NCI-H2171 treated with DMSO at 0.1 percent for 48 hours (cell line): ENCODE measurements at places on chromosomes 2 and 18.

GRCh38 chr18:73663581-73663980, 484.1 kb downstream of the FBXO15 start:
- no peak for DNase-seq

DNA sequence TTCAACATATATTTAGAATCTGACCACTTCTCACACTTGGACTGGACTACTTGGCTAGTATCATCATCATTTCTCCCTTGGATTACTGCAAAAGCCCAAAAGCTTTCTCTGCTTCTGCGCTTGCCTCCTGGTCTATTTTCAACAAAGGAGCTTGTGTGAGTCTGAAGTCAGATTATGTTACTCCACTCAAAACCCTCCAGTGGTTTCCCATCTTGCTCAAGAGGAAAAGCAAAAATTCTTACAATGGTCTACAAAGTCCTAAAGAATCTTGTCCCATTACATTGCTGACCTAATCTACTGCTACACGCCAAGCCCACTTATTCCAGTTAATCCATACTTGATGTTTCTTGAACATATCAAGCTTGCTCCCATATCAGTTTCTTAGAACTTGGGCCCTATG, 9.6 kb downstream of the PREPL start:
- no peak for DNase-seq

- no peak for DNase-seq
Measured at GRCh38 chr2:4139731-4140130, 436.4 kb downstream of the DCDC2C start.

- DNase-seq = no peak
Measured at GRCh38 chr18:32542221-32542798, 71.6 kb upstream of the GAREM1 start.

- no peak for DNase-seq
Measured at GRCh38 chr2:23618265-23618664, 233.3 kb downstream of the KLHL29 start.

DNA sequence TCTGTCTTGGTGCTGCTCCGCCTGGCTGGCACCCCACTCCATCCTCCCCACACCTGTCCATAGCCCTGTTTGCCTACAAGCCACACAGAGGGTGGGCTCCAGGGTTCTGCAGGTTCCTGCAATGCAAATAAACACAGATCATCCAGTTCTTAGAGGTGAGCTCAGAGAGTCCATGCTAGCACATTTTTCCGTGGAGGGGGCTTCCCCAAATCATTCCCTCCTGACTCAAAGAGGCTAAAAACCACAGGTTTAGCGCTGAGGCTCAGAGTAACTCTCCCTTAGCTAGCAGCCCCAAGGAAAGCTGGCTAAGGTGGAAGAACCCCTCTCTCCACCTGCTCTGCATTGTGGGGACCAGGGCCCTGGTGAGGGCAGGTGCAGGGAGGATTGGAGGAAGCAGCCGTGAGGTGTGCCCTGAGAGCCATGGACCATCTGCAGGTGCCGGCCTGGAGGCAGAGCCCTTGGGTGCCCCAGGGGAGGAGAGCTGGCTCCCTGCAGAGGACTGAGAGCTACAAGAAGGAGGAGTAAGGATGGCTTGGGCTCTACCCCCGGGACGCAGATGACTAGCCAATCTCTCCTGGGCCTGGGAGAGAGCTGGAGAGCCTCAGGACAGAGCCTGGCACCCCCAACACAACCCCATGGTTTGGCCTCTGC, 23.8 kb upstream of the TEX44 start:
- DNase-seq = peak; percentile 3

GRCh38 chr2:97727296-97727695, 13.9 kb downstream of the ZAP70 start:
- no peak for DNase-seq

DNA sequence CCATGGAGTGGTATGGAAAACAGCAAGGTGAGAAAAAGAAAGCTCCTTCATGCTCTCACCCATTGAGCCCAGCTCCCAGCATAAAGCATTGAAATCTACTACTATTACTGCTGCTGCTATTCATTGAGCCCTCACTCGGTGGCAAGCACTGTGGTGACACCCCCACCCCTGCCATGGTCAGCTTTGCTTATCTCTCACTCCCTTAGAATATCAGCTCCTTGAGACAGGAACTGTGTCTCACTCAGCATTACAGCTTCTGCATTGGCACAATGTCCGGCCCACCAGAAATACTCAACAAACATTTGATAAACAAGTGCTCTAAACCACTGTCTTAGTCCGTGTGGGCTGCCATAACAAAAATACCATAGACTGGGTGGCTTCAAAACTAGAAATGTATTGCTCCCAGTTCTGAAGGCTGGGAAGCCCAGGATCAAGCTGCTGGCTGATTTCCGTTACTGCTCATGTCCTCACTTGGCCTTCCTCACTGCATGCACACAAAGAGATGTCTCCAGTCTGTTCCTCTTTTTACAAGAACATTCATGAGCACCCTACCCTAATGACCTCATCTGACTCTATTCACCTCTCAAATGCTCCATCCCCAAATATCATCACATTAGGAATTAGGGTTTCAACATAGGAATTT, 116.3 kb downstream of the ZBTB7C start:
- peak; percentile 9 for DNase-seq

- peak; percentile 56 for DNase-seq
Measured at GRCh38 chr2:30684516-30684915, 122.7 kb downstream of the CAPN13 start.

- no peak for DNase-seq
Measured at GRCh38 chr18:55856229-55856628, 268.2 kb upstream of the TCF4 start.

- DNase-seq = no peak
Measured at GRCh38 chr18:68925268-68925667, 127.4 kb downstream of the CCDC102B start.

GRCh38 chr2:111071600-111072171, 49.0 kb upstream of the BCL2L11 start:
- DNase-seq = peak; percentile 21

DNA sequence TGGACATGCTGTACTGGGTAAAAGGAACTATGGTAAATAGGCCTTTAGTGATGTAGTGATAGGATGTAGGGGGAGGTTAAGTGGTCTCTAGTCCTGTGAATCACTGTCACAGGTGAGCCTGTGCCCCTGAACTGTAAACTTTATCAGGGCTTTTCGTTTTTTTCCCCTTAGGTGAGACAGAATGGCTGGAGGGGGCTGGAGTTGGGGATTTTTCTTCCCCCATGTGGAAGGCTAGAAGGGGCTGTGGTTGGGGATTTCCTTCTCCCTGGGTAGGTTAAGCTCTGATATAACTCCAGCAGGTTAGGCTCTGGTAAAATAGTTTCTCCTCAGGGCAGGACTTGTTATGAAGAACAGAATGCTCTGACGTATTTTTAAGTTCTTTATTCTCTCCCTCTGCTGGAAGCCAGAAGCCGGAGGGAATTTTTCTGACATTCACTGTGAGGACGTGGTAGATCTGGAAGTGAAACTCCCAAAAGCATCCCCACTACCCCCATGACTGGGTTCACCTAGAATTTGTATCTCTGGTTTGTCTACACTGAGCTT, 28.5 kb downstream of the PIKFYVE start:
- DNase-seq = no peak

DNA sequence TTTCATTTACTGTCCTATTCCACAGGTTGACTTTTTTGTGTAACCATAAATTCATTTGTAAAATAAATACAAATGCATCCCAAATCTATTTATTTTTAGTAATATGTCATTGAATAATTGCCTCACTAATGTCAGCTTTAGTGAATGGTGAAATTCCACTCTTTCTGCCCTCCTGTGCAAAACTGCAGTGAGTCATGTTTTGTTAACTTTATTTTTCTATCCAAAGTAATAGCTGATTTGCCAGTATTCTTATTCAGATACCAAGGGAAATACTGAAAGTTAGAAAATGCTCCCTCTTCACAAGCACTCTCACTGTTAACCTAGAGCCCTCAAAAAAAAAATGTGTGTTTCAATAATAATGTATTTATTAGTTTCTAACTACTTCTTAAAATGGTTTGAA, 322.8 kb downstream of the RIT2 start:
- DNase-seq = no peak

GRCh38 chr2:49426996-49427395, 272.7 kb upstream of the FSHR start:
- no peak for DNase-seq

GRCh38 chr2:95061119-95061512, 35.6 kb downstream of the MAL start:
- no peak for DNase-seq

DNA sequence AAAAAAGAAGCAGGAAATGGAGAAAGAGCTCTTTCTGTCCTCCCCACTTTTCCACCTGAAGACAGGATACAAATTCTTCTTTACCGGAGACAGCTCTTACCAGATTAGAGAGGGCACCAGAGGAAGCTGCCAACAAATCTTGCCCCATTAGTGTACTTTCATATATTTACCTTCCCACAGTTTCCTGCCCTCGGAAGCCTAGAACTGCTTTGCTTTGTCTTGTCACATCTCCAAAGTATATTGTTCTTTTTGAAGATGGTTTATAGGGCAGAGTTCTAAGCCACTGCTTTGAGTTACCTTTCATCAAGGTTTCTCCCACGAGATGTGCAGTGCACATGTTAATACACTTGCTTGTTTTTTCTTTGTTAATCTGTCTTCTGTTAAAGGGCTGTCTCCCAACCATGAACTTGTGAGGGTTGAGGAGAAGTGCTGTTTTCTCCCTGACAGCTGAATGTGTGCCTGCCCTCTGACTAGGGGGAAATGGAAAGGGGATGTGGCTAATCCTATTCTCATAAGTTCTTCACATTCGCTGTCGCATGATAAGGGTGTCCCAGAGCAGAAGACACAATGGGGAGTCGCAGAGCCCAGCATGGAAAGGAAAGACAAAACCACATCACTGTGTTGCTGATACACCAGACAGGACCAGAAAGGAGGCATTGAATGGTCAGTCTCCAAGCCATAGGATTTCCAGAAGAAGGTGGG, 24.2 kb downstream of the CENPA start:
- no peak for DNase-seq

- DNase-seq = peak; percentile 78
Measured at GRCh38 chr2:216632952-216633615, at the start of gene IGFBP2. TSS of gene IGFBP2 (plus strand) at chr2:216633420. CDS start at chr2:216633524, 104 bp downstream.

GRCh38 chr2:219820767-219821166, 193.3 kb downstream of the SLC4A3 start:
- no peak for DNase-seq

DNA sequence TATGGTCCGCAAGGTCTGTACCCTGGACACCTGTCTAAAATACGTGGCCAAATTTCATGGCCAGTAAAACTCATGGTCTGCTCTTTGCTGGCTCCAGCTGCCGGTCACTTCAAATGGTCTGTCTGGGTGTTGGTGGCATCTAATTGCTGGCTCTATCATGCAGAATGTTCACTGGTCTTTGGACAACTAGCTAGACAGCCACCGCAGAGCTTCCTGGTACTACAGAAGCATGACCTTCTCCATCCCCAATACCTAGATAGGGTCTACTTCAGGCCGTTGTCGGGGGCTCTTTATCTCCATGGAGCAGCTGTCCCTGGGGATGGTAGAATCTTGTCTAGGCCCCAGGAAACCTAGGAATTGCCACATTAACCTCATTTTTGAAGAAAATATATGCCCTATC, 88.4 kb upstream of the RMDN2 start:
- no peak for DNase-seq

DNA sequence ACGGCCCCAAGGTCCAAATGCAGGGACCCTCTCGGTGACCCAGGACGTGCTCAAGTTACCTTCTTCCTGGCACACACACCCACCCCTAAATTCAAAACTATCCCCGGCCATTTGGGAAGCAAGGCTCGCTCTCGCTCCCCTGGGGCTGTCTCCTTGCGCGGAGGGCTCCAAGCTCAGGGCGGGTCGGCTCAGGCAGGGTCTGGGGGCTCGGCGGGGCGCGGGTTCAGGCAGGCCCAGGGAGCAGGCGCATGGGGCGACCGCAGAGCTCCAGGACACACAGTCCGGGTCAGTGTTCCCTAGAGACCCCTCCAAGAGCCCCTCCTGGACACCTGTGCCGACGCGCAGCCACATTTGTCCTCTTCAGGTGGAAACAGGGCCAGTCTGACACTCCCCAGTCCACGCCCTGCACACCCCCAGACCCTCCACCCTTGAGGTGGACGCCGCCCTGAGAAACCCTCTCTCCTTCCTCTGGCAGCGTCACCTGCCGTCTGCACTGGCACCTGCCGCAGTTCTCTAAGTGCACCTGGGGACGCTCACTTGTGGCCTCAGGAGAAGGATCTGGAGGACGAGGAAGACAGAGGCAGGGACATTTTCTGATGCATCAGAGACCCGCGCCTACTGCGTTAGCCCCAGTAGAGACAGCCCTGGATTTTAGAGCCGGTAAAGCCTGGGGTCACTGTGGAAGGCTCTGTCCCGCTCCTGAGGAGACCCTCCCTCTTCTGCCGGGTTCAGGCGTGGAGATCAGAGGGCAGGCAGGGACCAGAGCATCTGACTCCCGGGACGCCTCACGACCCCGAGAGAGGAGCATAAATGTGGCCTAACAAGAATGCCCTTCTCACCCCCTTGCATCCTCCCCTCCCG, 138.8 kb downstream of the TWIST2 start:
- DNase-seq = no peak

DNA sequence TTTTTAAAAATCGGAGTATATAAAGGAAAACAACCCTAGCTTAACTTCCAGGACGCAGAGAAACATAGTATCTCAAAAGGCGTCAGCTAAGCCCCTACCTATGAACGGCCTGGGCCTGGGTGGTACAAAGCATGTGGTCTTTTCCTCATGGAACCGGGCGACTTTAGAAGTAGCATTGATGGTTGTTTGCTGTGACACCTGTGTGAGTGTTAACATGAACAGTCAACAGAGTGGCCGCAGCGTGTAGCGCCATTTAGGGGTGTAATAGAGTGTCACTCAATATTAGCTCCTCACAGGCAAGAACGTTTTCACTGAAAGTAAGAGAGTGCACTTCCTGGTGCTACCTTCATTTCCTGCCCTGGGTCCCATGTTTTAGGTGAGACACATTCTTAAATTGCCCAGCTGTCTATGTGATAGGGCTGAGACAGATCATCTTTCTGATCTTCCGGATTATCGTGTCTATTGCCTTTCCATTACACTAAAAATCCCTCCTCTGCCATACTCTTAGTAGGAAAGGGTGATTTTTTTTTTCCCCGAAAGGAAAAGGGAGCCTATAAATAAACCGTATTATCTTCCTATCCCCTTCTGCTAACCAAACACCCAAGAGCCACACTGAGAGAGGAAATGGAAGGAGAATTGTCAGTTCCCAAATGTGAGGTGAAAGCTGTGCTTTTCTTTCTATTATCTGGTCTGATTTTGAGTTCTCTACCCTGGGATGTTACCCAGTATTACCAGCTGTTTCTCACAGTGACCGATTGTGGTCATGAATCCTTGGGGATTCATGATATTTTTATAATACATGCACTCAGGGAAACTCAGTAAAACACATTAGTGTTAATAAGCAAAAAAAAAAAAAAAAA, 1.3 kb downstream of the GORASP2 start:
- DNase-seq = peak; percentile 90

GRCh38 chr2:177264209-177264692, 276 bp downstream of the NFE2L2 start:
- no peak for DNase-seq

DNA sequence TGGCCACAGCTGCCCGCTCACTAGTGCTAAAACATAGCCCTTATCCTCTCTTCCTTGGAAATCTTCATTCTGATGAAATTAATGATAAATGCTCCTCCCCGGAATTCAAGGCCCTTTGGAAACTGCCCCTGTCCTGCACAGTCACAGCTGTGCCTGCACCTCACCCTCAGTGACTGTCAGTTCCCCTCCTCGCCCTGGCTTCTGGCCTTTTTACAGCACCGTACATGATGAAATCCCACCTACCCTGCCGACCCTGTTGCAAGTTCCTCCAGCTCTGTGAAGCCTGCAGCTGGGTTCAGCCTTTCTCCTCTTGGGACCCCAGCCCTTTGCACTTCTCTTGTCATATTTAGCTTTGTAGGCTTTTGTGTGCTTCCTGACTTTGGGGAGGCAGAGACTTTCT, 48.4 kb downstream of the DCDC2C start:
- DNase-seq = no peak

- DNase-seq = no peak
Measured at GRCh38 chr2:54053830-54054229, 61.6 kb upstream of the ACYP2 start.
